ENCODE measurements at places on chromosomes 7 and 10.
A peak's percentile ranks its signal among the peaks of the same experiment; 100 is the strongest.

GRCh38 chr7:76512941-76513816, 2.8 kb downstream of the UPK3B start:
- DNase-seq = no peak

DNA sequence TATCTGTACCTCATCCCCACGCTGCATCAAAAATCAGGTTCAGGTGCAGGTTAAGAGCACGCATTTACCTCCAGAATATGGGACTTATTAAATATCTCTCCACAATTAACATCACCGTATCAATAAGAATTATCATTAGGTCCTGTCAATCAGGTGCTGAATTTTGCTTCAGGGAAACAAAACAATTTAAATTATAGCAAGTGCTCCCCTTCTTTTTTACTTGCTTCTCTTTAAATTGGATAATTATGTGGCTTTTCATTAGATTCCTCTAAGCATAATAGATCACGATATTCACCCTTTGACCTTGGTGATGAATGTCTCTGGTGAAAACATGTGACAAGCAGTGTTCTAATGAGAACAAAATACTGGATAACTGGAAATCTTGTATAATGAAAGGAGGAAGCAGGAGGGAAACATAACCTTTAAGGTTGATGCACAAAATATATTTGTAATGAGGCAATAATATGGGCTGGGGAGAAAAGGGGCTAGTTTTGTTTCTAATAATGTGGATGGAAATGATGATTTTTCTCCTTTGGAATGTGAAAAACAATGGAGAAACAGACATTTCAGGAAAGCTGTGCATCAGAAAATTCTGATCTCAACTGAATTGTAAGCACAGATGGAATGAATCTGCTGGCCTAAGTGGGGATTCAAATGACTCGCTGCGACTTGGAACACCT, 166.9 kb downstream of the SNX10 start:
- DNase-seq = no peak

GRCh38 chr10:526651-527312, 162.7 kb downstream of the DIP2C start:
- no peak for DNase-seq

- DNase-seq = no peak
Measured at GRCh38 chr7:87561102-87561501, 39.6 kb downstream of the ABCB1 start.

DNA sequence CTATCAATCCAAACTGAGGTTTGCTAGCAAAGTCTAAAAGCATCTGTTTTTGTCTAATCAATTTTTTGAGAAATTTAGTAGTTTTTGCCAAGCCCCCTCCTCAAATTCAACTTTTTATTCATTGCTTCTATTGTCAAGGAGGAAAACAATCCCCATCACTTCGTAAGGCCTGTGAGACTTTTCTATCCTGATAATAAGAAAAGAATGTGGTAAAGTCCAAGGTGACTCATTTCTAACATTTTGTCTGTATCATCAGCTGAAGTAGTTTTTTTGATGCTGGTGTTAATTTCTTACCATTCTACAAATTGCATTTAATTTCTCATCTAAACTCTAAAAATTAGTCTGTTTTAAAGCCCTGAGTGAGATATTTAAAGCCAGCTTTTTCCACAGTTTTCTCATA, 11.7 kb downstream of the ANK3 start:
- DNase-seq = peak; percentile 63

- peak; percentile 98 for DNase-seq
Measured at GRCh38 chr7:28685644-28686417, 272.3 kb downstream of the TRIL start.

DNA sequence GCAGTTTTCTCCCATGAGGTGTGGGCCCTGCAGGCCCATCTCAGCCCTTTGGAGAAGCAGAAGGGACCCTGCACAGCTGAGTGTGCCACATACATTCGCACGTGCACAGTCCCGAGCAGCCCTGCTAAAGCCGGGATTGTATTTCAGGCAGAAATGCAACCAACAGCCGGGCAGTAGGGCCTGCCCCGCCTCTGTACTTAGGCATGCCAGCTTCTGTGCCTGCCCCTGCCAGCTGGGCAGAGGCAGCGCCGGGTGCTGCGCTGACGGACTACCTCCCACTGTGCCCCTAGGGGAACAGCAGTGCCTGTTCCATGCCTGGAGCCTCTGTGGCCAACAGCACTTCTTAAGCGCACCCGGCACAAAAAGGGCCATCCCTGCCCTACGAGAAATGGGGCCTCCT, 170.3 kb downstream of the NEURL1 start:
- DNase-seq = no peak

- peak; percentile 9 for DNase-seq
Measured at GRCh38 chr10:34727595-34728033, 87.5 kb downstream of the PARD3 start.

GRCh38 chr7:129359638-129360037, 74.6 kb upstream of the STRIP2 start:
- no peak for DNase-seq

GRCh38 chr7:127382301-127383085, 10.0 kb downstream of the ZNF800 start:
- no peak for DNase-seq

DNA sequence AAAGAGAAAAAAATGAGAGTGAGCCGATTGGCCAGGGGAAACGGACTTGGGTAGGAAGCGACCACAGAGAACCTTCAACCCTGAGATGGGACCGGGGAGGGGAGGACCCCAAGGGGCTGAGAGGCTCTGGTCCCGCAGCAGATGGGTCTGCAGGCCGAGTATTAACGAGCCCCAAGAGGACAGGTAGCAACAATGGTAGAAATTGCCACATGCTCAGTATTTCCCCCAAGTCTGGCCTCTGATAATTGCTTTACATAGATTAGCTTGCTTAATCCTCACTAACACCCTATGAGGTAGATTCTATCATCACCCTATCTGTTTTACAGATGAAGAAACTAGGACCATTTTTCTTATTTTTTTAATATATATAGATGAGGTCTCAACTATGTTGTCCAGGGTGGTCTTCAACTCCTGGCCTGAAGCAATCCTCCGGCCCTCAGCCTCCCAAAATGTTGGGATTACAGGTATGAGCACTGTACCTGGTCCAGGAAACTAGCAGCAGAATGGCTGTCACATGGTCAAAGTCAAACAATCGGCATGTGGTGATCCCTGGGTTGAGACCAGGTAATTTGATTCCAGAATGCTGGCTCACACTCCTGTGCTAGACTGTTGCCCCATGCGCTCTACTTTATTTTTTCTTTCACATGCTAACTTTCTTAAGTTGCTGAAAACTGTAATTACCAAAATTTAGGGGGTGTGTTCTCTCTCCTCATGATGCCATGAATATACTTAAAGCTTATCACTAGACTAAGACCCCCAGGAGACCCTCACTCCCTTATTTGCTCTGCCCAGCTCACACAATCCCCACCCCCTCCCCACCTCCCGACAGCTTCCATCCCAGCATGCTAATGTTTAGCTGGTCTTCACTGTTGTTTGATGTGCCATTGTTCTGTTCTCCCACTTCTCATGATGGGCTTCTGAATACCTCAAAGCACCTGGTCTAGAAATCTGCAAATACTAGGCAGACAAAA, 67.9 kb upstream of the AFAP1L2 start:
- no peak for DNase-seq

DNA sequence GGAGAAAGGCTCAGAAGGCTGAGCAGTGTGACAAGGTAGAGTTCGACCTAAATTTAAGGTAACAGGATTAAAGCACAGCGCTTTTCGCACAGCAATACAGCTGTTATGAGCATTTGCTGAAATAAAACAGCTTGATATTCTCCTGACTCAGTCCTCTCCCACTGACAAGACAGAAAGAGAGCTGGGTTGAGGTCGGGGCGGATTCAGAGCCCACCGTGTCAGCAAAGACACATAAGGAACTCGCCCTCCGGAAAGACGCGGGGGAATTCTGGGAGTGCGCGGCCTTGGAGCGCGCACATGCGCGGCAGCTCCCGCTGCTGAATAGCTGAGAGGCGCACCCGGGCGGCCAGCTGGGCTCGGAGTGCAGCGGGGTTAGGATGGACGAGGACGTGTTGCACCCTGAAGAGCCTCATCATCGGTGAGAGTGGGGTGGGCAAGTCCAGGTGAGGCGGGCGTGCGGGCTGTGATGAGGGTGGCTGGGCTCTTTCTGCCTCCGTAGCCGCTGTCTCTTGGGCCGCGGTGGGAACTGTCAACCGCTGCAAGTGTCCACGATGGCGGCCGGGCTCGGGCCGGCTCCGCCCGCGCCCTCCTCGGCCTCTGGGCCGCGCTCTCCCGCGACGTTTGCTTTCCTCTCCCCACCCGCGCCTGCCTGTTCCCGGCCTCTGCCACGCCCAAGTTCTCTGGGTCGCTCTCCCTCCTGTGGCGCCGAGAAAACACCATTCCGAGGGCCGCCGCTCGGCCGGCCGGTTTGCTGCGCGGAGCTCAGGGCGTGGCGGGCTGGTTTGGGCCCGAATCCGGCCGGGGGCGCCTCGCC, 120.6 kb downstream of the LYZL1 start:
- peak; percentile 61 for DNase-seq

- no peak for DNase-seq
Measured at GRCh38 chr7:34313289-34313688, 344.7 kb upstream of the NPSR1 start.

GRCh38 chr7:990933-991728, 8.2 kb downstream of the CYP2W1 start:
- DNase-seq = no peak

DNA sequence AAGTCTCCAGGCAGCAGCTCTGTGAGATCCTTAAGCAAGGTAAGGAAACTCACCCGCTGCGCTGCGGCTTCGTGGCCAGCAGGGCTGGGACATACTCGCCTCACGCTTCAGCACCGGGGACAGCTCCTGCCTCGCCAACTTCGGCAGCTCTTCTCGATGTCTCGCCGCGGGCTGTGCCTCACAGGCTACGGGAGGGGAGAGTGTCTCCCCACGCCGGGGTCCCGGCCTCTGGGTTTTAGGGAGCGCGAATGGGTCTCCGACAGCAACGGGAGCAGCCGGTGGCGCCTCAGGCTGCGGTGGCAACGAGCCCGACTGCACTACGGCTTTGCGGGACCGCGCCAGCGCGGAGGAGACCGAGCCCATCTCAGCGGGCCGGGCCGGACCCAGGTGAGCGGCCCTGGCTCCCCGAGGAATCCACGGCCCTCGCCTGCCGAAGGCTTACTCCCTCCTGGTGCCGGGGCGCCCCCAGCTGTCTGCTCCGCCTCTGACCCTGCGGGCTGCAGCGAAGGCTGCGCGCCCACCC, 62.4 kb downstream of the LSM5 start:
- DNase-seq = peak; percentile 66

Data from astrocyte (in vitro differentiated cells and primary cell).